ENCODE measurements at places on chromosomes 3 and 15. TPM values are rescaled to one million over a fixed set of nuclear protein-coding genes. Genes with fewer than 3 reads are reported as not detected.

GRCh38 chr15:40040293-40040635 is 1.3 kb upstream of the SRP14 start:
- DNase-seq: no peak

GRCh38 chr3:112391648-112392047 is 58.7 kb downstream of the CD200 start:
- no peak for DNase-seq

DNA sequence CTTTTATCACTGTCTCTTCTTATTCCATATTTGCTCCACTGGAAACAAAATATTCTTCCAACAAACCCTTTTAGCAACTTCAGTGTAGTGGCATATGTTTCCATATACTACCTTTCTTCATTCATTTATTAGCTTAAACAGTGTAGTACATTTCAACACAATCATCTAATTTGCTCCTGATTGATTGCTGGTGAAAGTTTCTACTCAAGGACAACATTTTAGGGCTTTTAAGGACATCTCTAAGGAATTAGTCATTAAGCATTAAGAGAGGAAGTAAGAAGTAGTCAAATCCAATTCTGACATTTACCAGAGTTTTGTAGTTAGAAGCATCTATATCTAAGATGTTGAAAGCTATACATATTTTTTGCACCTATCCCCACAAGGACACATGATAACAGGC is 55.8 kb downstream of the RSRC1 start:
- DNase-seq: no peak

DNA sequence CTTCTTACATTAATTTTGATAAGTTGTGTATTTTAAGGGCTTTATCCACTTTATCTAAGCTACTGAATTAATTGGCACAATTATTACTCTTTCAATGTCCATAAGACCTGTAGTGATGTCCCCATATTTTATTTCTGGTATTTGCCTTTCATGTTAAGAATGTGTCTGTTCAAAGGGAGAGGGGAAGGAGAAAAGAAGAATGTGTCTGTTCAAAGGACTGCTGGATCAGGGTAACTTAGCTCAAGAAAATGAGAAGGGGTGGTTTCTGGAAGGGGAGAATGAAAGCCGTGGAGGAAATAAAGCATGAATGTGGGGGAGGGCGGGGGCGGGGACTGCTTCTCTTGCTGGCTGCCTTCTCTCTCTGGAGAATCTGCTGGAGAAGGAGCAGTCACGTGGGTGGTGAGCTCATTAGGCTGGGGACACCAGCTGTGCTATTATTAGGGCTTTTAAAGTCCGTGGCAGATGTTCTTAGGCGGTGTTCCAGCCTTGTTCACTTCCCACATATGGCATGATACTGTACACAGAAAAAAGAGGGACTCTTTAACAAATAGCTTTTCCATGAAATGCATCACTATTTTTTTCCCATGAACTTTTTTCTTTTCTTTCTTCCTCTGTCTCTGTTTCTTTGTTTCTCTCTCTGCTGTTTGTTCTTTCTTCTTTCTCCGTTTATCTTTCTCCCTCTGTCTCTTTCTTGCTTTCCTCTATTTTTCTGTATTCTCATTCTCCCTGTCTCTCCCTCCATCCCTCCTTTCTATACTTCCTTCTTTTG is 63.7 kb upstream of the ULK4 start:
- peak; percentile 91 for DNase-seq

GRCh38 chr3:86989611-86990010 is 1.3 kb downstream of the VGLL3 start:
- no peak for DNase-seq

DNA sequence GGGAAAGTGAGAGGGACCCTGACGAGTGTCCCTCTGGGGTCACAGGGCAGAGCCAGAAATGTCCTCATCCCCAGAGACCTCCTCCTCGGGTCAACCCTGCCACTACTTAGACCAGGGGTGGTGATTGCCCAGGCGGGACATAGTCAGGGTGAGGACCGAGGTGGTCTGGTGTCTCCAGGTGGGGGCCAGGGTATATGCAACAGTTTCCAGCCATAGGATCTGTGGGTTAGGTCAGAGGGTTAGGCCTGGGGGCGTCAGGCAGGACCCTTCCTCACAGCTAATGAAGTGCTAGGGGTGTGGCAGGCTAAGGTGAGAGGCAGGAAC is 22.3 kb upstream of the FBLN2 start:
- no peak for DNase-seq

DNA sequence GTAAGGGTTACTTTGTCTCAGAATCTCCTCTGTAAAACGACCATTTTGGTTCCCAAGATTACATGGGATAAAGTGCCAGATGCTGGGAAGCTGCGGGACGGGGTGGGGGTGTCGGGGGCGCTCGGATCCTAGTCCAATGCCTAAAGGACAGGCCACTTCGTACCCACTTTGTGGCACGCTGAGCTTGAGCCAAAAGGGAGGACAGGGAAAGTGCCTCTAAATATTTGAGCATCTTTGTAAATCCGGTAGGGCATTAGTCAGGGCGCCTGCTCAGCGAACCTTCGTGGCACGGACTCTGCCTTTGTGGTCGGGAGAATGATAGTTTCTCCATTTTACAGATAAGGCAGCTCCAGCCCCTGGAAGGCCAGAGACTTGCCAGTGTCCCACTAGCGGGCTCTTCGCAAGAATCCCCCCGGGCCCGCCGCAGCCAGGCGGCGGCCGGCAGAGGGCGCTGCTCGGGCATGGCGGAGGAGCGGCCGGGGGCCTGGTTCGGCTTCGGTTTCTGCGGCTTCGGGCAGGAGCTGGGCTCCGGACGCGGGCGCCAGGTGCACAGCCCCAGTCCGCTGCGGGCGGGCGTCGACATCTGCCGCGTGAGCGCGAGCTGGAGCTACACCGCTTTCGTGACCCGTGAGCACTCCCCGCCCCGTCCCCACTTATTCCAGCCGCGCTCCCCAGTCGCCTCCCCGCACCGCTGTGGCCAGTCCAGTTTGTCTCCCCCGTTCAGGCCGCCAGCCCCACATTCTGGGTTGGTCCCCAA is 1.8 kb downstream of the RCCD1 start:
- no peak for DNase-seq

- no peak for DNase-seq
Observed at GRCh38 chr3:14001136-14001535, 121.3 kb upstream of the WNT7A start.

- no peak for DNase-seq
Observed at GRCh38 chr3:28301688-28302087, 46.8 kb upstream of the ZCWPW2 start.

DNA sequence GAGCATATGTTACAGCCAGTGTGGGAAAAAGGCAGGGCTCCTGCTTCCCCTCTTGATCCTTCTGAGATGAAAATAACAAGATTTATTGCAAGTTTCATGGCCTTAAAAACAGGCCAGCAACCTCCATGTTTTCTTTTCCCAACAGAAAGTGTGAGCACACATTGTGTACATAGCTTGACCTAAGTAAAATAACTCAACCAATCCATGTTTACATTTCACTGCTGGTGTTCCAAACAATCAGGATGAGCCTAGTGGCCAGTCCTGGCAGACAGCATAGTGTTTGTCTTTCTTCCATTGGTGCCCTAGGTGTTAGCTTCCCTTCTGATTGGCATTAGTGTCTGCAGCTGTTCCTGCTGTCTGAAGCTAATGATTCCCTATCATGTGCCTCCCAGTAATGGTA is 847.7 kb downstream of the EPHA3 start:
- no peak for DNase-seq

- DNase-seq: no peak
Observed at GRCh38 chr15:59953392-59953883, 50.7 kb upstream of the FOXB1 start.

GRCh38 chr3:149947231-149947630 is 23.5 kb downstream of the PFN2 start:
- DNase-seq: no peak

GRCh38 chr15:52200831-52201365 is 9.7 kb upstream of the GNB5 start:
- DNase-seq: no peak

GRCh38 chr3:15284121-15284889 is 48.1 kb downstream of the SH3BP5 start:
- DNase-seq: no peak

DNA sequence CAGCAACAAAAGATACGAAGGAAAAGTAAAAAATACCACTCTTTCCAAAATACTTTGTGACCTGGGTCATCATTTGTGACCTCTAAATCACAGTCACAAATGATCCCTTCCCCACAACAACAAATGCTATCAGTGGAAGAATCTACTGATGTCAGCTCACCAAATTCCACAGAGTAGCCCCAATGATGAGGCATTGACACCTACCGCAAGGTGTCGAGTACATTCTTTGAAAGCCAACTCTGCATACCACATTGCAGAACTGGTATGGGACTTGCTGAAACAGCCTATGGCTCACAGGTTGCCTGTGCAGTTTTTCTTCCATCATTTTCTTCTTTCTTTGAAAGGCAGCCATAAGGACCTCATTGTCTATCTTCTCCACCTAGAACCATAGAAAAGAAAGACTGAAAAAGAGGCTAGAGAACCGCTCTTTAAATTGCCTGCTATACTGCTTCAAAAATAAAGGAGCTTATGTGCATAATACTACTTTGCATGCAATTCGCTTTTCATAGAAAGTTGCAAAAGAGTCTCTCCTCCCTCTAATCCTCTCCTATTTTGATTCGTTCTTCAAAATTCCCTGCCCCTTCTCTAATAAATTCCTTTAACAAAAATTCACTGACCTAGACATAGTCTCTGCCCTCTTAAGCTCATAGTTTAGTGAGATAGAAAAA is 21.4 kb upstream of the KPNA1 start:
- DNase-seq: no peak

GRCh38 chr15:70050441-70050840 is 47.3 kb downstream of the TLE3 start:
- no peak for DNase-seq

DNA sequence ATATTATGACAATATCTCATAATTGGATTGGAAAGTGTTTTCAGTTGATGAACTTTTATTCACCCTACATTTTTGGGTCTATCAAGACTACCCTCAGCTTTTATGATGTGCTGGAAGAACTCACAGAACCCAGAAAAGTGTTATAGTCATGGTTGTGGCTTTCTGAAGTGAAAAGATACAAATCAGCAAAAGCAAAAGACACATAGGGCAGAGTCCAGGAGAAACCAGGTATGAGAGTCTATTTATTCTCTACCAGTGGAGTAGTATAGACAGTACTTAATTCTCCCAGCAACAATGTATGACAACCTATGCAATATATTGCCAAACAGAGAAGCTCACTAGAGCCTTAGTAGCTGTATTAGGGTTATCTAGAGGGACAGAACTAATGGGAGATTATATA is 280.4 kb upstream of the TTC14 start:
- DNase-seq: no peak

- no peak for DNase-seq
Observed at GRCh38 chr15:41975669-41976068, 3.3 kb upstream of the EHD4 start.

GRCh38 chr3:137199678-137200077 is 241.9 kb downstream of the IL20RB start:
- no peak for DNase-seq

GRCh38 chr3:184449161-184449515 is 69.3 kb downstream of the CHRD start:
- DNase-seq: no peak

DNA sequence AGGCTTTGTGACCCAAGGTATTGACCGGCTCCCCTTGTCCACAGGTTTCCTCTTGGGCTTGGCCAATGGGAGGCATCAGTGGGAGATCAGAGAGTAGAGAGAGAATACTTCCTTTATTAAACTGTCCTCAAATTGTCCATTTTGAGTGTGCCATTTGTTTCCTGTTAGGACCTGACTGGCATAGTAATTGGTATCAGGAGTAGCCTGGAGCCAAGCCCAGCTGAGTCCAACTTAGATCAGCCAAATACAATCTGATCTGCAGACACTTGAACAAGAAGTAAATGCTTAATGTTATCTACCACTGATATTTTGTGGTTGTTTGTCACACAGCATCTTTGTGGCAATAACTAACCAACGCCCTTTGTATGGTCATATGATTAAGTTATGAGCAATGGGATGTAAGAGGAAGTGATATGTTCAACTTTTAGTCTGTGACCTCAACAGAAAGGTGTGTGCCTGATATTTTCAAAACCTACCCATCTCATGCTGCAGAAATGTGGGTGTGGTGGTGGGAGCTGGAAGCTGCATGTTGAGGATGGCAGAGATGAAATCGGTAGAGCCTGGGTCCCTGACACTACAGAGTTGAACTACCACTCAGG is 13.3 kb downstream of the MYD88 start:
- DNase-seq: no peak

DNA sequence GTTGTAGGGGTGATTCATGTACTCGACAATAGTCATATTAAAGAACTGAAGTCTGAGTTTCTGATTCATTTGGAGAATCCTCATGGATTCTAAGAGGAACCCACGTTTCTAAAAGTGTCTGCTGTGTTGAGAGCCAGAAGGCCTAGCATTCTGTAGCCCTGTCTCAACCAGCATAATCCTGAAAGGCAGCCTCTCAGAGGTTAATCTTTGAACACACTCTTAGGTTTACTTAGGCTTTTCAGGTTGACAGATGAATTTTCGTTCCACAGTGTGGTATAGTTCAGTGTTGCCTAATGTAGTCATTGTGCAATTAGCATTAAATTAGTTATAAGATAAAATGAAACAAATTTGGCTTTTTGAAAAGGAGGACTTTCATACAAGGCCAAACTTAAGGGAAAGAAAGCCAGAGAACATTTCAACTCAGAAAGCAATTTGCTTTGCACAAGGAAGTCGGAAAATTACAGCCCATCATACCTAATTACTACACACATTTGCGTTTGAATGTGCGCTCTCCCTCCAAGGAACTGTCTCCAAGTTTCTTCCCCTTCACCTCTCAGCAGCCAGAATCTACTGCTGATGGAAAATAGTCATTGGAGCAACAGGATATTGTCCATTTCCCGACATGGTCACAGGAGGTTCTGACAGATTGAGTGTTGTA is 42.0 kb downstream of the AGBL1 start:
- no peak for DNase-seq

Gene MAGI1
- 88.5 TPM for total RNA-seq

Gene MOBP
- total RNA-seq: not detected

Gene CASR
- total RNA-seq: not detected

Gene ITIH3
- total RNA-seq: 14.2 TPM

Gene DUOXA2
- total RNA-seq: not detected

Gene UBR1
- total RNA-seq: 70.4 TPM

Gene FEZF2
- not detected for total RNA-seq

Gene CCDC9B
- 57.1 TPM for total RNA-seq

Gene PCOLCE2
- total RNA-seq: 122 TPM

Gene EPHA3
- 3.5 TPM for total RNA-seq

Gene CCK
- total RNA-seq: not detected

Gene KCNMB2
- total RNA-seq: not detected

Gene CD86
- 18.0 TPM for total RNA-seq
